ENCODE measurements at places on chromosomes 16 and 17. TPM values are rescaled to one million over a fixed set of nuclear protein-coding genes. Genes with fewer than 3 reads are reported as not detected.

Gene TPPP3
- not detected for total RNA-seq

Gene GDE1
- 48.4 TPM for total RNA-seq

Gene DRC3
- 1.0 TPM for total RNA-seq

GRCh38 chr16:11329071-11329491, 16.2 kb upstream of the RMI2 start:
- no peak for DNase-seq

DNA sequence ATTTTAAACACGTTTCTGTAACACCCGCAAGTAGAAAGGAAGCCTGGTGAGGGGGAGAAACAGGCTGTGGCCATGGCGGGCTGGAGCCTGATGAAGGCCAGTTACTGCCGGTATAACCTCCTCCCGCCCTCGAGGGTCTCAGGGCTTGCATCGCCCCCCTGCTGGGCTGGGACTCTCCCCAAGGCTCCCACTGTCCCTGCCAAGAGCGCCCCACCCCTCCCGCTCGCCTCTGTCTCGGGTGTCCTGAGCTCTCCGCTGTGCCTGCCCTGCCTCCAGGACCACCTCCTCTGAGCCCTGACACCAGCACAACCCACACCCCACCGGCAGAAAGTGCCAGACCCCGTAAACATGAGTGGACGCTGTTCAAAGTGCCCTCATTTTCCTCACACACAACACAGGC, 18.7 kb downstream of the TMEM204 start:
- no peak for DNase-seq

Measured in mammary epithelial cell (primary cell).